Fibroblast of skin of left biceps (primary cell): ENCODE measurements at places on chromosomes 12 and 14.
A peak's percentile ranks its signal among the peaks of the same experiment; 100 is the strongest.

DNA sequence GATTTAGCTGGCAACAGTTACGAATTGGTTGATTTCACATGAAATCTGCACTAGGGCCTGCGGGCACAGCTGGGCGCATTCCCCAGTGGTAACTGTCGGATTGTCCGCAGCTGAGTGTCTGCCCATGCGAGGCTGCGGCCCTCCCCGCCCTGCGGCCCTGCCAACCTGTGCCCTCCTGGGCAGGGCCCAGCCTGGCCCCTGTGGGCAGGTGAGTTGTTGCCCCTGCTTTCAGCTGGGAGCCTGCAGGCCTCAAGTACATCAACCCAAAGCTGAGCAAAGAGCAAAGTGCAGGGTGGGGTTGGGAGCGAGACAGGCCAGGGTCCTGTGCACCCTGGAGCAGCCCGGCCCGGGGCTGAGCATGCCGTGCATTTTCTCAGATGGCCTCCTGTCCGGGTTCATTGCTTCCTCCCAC, 89.1 kb downstream of the ADGRD1 start:
- no peak for DNase-seq

GRCh38 chr14:104738375-104739019, 14.4 kb upstream of the SIVA1 start:
- no peak for DNase-seq

DNA sequence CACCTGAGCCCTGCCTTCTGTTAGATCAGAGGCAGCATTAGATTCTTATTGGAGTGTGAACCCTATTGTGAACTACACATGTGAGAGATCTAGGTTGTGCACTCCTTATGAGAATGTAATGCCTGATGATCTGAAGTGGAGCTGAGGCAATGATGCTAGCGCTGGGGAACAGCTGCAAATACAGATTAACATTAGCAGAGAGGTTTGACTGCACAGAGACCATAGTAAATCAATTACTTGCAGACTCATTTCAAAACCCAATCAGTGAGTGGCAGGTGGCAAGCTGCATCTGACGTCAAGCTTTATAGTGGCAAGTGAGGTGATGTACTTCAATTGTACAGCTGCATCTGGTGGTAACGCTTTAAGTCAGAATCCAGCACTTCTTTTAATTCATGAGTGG, 141.6 kb downstream of the GPHN start:
- DNase-seq = no peak

- no peak for DNase-seq
These were observed 19.4 kb upstream of the GNPTAB start for GRCh38 chr12:101850199-101850598.

GRCh38 chr14:100271247-100271939, 32.4 kb downstream of the YY1 start:
- DNase-seq = no peak

GRCh38 chr14:75491376-75491978, 30.8 kb upstream of the BATF start:
- DNase-seq = no peak

DNA sequence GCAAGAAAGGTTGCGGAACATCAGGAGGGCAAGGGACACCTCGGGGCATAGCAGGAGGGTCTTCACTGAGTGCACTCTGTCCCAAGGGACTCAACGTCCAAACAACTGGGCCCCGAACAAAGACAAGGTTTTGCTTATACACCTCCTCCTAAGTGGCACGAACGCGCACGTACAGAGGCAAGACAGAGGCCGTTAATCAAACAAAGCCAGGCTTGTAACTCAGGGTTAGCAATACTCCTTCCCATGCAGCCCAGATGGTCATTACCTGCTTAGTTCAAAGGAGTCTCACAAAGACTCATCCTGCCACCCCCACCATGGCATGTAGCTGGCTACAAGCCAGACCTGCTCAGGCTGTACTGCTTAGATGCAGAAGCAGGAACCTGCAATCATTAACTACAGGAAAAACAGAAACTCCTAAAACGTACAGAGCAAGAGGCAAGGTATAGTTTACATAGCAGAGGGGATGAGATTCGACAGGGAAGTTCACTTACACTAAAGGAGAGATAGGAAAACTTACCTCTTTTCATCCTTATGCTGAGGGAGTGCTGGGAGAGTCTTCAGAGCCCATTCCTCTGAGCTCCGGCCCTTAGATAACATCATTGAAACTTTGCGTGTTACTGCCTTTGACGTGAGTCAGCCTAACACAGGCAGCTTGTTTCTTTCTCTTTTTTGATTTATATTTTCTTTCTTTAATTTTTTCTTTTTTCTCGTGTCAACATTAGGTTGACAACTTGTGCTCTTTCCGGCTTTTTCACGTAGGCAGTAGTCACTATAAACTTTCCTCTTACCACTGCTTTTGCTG, 1319.1 kb downstream of the TMEM121 start:
- DNase-seq = no peak

DNA sequence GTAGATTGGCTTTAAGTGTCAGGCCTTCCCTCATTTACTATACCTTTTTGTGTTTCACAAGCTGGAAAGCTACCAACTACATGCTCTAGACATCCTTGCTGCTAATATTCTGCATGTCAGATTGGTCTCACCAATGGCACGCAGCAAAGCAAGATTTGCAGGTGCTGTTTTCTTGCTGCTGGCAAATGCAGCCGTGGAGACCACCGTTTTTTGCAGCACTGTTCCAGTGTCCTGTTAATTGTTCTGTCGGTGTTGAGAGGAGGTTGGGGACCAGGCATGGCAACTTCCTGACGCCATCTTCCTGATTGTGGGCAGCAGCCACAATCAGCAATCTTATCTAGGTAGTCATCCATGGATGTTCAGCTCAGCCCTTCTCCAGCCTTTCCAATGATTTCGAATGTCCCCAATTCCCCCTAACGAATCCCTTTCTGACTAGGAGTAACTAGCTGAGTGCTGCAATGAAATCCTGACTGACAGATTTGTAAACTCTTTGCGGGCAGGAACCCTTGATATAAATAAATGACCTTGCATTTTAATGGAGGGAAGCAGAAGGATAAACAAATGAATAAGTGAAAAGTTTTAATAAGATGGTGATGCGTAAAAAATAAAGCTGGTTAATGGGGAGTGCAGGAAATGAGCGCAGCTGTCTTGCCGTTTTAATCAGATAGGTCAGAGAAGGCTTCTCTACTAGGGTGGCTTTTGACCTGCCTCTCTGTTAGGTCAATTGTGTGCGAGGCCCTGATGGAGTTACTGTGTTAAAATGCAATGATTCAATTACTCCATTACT, 574 bp upstream of the CRADD start:
- DNase-seq = no peak

GRCh38 chr12:93804392-93805179, 127.4 kb downstream of the CRADD start:
- no peak for DNase-seq

GRCh38 chr14:42950363-42950762, 1343.7 kb downstream of the LRFN5 start:
- DNase-seq = no peak

DNA sequence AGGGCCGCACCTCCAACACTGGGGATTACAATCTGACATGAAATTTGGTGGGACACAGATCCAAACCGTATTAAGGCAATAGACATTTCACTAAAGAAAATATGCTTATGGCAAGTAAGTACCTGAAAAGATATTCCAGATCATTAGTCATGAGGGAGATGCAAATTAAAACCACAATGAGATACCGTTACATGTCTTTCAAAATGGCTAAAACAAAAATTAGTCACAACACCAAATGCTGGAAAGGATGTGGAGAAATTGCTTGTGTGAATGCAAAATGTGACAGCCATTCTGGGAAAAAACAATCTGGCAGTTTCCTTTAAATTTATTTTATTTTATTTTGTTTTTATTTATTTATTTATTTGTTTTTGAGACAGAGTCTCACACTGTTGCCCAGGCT, 82.3 kb upstream of the PTGDR start:
- no peak for DNase-seq

GRCh38 chr12:108594-108993, 42.0 kb downstream of the IQSEC3 start:
- no peak for DNase-seq

DNA sequence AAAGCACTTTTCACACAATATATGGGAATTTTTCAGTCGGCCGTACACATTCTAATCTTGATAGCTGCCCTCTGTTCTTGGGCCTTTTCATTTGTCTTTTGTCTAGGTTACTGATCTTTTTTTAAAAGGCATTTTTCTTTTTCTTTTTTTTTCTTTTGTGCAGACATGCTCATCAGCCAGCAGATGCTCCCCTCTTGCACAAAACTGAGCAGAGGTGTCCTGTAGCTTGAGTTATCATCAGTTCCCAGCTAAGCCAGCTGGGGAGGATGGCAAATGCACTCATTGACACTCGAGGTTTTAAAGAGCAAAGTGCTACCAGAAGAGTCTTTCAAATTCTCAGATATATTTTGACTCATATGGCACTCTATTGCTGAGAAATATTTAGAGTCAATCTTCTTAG, 913.9 kb upstream of the SEL1L start:
- no peak for DNase-seq

DNA sequence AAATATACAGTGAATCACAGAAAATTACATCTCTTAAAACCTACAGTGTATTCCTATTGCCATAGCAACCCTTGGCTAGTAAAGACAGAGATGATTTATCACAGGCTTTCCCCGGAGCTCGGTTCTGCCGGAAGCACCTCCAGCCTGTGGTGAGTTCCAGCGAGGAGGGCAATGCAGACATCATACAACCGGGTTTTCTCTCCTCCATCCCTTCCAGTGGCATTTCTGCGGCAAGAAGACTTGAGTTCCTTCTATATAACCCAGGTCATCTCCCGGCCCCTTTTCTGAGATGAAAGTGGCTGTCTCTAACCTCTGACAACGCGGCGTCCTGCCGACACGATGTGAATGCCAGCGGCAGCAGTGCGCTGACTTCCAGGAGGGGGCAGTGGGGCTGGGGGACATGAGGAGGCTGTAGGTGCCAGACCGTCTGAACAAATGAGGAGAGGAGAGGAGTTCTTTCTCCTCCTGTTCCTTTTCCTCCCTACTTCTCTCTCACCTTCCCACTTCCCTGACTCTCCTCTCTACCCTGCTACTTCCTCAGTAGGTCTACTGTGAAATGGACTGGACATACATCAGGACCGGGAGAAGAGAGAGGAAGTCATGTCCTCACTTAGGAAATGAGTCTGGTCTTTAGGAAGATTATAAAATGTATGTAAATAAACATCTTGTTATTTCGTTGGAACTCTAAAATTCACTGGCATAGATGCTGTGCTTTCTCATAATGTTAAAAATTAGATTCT, 68.6 kb upstream of the MAX start:
- DNase-seq = peak; percentile 60

DNA sequence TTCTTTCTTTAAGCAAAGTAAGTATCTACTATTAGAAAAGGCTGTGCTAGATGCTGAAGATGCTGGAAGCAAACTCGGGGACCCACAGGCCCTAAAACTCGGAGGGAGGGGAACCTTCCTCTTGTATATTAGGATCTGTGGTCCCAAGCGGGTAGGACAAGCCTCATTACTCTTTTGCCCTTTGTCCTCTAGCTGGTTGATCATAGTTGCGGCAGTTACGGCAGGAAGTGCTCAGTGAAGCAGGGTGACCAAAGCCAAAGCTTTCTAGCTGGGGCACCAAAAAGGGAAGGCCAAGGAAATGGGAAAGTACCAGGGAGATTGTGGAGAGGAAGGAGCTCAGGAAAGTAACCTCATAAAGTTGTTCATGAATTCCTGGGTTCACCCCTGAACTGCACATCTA, 76.3 kb downstream of the SCFD1 start:
- no peak for DNase-seq

DNA sequence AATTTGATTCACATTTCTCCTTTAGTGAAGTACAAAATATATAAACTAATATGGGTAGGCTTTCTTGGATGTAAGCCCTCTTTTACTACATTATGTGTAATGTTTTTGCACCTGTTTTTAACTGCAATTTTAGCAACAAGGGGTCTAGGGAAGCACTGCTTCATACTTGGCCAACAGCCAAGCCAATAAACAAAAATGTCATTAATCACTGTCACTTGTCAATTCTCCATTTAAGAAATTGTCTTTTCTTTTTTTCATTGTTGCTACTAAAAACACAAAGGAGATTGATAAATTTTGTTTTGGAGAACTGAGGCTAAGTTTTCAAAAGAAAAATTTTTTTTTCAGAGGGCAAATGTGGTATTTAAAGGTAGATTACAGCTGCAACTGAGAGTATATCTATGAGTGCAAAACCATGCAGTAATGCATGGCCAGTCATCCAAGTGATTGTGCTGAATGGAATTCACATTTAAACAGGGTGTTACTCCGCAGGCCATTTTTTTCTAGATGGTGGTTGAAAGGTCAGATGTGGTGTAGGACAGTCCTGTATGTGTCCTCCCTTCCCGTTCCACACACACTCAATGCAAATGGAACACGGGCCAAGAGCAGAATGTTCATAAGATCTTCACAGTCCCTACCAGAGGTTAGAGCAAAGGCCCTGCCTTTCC, 503.0 kb upstream of the LMO3 start:
- DNase-seq = no peak

GRCh38 chr14:69299286-69300035, 39.5 kb downstream of the GALNT16 start:
- no peak for DNase-seq

DNA sequence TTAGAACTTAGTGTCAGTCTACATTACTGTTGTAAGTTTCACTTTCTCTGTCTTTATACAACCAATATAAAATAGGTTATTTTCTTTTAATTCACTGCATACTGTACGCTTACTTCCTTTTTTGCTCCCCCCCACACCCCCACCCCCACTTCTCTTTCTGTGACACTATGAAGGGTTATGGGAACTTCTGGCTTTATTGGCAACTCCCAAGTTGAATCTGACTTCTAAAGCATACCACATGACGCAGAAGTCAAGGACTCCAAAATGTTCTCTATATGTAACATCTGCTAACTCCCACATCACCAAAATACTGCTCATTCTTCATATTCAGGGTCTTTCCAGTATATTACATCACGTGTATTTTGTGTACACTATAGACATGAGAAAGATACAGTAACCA, 81.2 kb upstream of the ATXN7L3B start:
- no peak for DNase-seq

DNA sequence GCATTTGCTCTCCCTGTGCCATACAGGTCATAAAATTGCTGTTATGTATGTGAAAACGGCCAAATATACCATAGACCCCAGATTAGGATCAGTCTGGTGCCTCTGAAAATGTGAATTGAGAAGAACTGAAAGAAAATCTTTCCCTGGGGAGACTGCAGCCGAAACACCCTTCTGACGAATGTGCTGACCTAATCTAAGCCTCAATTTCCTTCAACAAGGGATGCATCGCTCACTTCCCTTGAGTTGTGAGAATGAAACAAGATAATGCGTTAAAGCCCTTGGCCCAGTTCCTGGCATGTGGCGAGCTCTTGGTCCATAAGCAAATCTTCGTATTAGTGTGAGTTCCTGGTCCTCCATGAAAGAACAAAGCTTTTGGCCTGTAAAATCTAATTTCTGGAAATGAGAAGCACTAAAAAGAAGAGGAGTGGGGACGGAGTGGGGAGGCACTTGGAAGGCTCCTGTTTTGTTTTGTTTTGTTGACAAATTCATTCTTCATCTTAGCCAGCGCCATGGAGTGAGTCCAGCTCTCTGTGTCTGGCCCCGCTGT, 49.5 kb upstream of the RTRAF start:
- DNase-seq = no peak

GRCh38 chr14:29927376-29928116, at the start of gene PRKD1:
Gene PRKD1, minus strand, starts transcription at chr14:29927847.
- DNase-seq = peak; percentile 41
